ENCODE measurements at places on chromosomes 2 and 18. TPM values are rescaled to one million over a fixed set of nuclear protein-coding genes. Genes with fewer than 3 reads are reported as not detected.

Gene UGT1A10
- polyA plus RNA-seq = not detected

Gene MCM6
- 48.8 TPM for polyA plus RNA-seq

Gene GCKR
- polyA plus RNA-seq = 1.2 TPM

Gene SFXN5
- 13.7 TPM for polyA plus RNA-seq

DNA sequence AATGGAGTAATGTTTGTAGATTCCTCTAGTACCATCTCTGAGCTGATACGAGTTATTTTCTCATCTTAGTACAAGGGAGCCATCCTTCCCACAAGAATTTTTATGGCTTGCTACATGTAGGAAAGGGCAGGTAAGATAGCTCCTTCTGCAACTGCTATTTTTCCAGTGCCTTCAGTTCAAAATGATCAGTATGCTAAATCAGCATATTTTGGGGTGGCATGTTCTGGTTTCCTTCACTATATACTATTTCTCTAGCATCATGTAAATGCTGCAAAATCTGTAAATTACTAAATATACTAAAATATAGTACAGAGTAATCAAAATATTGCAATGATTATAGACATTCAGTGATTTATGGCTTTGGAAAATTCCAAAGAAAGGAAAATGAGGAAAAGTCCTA lies 1230.0 kb upstream of the CHAC2 start:
- no peak for DNase-seq

GRCh38 chr2:197596766-197597165 lies 78.6 kb downstream of the RFTN2 start:
- no peak for DNase-seq

DNA sequence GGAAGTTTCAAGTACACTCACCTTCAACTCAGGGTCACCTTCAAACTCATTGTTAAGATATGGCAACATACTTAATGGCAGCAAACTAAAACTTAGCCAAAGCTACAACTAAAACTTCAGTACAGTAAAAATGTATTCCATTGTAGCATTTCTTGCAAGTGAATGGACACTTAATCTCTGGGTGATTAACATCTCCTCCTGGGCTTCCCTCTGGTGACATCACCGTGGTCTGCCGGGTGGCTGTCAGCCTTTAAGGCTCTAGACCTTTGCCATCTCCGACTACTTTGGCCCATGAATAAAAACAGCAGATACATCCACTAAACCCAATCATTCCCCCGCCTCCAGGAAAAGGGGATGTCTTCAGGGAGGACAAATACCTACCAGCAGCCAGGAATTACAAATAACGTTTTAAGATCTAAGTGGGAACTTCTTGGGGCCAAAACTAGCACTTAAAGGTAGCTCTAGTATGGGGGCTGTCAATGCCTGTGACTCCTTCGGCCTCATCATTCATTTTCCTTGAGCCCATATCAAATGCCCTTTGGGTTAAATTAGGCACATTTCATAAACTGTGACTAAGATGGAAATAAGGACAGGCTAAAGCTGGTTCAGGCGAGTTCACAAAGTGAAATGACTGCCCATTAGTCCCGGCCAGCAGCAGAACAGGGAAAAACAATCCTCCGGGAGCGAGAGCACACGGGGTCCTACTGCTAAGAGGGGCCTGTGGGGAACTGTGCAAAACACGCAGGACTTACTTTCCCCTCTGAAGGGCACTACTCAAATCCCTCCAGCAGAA lies 1.1 kb downstream of the TFCP2L1 start:
- no peak for DNase-seq

DNA sequence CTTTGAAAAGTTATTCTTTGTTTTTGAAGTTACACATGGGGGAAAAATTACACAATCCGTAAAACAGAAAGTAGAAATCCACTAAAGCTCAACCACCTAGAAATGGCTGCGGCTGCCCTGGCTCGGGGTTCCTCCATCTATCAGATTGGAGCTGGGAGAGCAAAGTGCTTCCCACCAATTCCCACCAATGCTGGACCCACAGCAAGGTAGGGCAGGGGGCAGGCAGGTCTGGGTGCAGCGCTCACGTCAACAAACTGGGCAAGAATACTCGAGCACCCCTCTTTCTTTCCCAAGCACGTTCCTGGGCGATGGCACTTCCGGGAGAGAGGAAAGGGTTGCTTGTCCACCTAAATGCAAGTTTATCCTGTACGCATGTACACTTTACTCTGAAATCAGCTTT lies 217.6 kb downstream of the NDUFA10 start:
- no peak for DNase-seq

- DNase-seq = no peak
Observed at GRCh38 chr18:23701017-23701416, 11.8 kb downstream of the LAMA3 start.

Measured in right lung (tissue), 10 donors.